ENCODE measurements at places on chromosomes 16 and 17.
A peak's percentile ranks its signal among the peaks of the same experiment; 100 is the strongest.

- peak; percentile 29 for DNase-seq
Measured at GRCh38 chr17:27756467-27757371, 43.6 kb downstream of the NOS2 start.

GRCh38 chr17:14303343-14304221, 2.7 kb downstream of the HS3ST3B1 start:
- no peak for DNase-seq

DNA sequence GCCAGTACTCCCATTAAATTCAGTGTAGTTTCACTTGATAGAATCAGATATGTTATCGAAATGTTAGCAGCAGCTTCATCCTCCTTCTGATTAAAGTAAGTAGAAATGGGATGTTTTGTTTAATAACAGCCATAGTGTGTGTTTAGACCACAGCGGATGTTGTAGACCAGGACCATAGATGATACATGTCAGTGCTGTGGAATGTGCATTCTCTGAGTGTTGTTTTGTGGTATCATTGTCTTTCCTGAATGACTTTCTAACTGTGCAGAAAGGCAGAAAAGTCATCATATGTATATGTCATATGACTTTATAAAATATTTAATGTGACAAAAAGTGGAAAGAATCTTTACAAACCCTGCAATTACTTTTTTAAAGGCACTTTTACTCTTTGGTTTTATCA, 55.6 kb downstream of the CYLD start:
- no peak for DNase-seq

GRCh38 chr16:8572919-8573724, 17.2 kb downstream of the TMEM114 start:
- DNase-seq = no peak

- DNase-seq = no peak
Measured at GRCh38 chr16:50808929-50809538, 67.1 kb downstream of the CYLD start.

DNA sequence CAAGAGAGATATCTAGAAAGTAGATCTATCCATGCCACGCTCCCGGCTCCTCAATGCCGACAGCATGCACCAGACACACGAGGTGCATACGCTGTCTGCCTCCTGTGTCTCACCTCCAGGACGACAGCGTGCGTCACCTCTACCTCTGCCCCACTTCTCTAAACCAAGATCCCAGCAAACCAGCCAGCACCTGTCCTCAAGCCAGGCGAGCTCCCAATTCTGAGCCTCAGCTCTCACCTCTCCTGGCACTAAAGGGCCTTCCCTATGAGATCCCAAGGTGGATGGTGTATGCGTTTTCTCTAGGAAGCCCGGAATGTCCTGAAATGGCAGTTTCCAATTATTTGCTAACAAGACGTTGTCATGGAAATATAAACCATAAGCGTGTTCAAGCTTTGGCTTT, 36.2 kb upstream of the RCVRN start:
- no peak for DNase-seq

DNA sequence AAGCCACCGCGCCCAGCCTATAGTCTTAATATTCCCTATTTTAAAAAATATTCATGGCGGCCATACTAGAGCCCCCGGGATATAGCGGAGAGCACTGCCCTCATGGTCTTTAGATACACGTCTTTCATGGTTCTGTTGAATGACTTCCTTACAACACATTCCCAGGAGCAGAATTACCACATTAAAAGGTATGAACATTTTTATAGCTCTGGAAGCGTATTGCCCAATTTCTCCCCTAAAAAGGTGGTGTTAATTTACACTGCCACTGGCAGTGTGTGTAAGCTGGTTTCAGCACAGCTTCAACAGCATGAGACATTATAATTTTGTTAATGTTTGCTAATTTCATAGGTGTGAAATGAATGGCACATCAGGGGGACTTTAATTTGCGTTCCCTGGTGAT, 19.0 kb downstream of the C17orf100 start:
- DNase-seq = no peak

DNA sequence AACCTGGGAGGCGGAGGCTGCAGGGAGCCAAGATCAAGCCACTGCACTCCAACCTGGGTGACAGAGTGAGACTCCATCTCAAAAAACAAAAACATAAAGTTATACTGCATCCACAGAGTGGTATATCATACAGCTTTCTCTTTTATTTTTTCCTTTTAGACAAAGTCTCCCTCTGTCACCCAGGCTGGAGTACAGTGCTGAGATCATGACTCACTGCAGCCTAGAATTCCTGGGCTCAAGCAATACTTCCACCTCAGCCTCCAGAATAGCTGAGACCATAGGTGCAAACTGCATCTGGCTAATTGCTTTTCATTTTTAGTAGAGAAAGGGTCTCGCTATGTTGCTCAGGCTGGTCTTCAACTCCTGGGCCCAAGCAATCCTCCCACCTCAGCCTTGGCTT, 10.0 kb upstream of the COPRS start:
- no peak for DNase-seq

- DNase-seq = no peak
Measured at GRCh38 chr17:29252101-29252791, 5.6 kb downstream of the CRYBA1 start.

DNA sequence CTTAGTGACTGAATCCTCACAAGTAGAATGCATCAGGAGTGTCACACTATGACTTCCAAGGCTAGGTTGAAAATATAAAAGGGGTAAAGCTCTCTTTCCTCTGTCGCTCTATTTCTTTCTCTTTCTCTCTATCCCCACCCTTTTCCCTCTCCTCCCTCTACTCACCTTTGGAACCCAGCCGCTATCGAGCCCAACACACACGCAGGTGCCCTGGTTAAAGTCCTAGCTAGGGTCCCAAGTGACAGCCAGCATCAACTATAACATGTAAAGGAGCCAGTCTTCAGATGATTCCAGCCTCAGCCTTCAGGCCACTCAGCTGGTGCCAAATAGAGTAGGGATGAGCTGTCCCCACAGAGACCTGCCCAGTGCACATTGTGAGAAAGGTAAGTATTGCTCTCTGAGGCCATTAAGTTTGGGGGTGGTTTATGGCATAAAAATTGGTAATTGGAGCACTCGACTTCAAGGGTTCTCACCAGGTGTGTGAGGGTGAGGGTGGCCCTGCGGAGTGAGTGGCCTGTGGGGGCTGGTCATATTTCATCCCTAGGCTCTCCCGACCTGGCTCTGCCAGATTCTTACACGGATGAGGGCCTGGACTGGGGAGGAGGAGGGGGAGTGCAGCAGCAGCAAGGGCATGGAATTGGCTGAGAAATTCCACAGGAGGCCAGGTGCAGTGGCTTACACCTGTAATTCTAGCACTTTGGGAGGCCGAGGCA, 14.9 kb upstream of the C16orf54 start:
- DNase-seq = no peak

DNA sequence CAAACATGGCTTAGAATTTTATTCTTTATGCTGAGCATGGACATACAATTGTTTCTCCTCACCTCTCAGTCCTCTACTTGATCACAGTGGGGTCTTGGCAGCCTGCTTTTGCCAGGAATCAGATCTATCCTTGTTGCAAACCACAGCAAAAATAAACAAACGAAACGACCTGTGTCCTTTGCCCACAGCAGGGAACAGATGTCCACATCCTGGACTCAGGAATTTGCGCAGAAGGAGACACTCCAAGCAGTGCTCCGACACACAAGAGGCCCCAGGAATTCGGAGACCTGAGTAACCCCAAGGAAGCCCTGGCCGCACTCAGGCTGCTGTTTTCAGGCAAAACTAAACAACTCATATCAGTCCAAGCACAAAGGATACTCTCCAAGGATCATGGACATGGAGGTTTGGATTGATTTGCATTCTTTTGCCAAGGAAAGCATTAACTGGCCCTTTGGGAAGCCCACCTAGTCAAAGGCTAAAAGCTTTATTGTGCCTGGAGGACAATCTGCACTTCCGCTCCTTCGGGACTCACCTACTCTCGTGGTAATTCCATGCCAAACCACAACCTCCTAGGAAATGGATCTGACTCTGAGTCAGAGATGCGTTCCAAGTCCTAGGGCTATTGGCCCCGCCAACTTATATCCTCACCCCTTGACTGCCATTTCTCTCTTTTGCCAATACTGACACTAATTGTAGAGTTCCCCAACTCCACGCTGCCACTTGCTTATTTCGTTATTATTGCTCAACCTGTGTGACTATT, 271.1 kb upstream of the CDH11 start:
- no peak for DNase-seq

DNA sequence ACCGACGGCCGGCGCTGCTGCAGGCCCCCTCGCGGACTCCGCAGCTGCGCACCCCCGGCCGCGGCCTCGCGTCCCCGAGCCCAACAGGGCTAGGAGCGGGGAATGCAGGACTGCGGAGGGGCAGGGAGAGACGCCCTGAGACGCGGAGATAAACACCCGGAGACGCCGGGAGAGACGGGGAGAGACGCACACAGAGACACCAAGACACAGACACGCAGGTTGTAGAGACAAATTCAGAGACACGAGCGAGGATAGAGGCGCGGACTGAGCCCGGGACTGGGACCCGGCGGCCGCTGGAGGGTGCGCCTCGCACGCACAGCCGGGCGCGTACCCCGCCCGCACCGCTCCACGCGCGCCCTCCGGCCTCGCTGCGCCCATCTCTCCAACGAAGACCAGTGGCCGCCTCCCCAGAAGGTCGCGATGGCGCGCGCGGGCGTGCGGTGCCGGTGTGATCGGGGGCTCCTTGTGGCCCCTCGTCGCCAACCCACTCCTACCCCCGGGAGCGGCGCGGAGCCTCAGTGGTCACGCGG, 902 bp downstream of the STAC2 start:
- DNase-seq = no peak

DNA sequence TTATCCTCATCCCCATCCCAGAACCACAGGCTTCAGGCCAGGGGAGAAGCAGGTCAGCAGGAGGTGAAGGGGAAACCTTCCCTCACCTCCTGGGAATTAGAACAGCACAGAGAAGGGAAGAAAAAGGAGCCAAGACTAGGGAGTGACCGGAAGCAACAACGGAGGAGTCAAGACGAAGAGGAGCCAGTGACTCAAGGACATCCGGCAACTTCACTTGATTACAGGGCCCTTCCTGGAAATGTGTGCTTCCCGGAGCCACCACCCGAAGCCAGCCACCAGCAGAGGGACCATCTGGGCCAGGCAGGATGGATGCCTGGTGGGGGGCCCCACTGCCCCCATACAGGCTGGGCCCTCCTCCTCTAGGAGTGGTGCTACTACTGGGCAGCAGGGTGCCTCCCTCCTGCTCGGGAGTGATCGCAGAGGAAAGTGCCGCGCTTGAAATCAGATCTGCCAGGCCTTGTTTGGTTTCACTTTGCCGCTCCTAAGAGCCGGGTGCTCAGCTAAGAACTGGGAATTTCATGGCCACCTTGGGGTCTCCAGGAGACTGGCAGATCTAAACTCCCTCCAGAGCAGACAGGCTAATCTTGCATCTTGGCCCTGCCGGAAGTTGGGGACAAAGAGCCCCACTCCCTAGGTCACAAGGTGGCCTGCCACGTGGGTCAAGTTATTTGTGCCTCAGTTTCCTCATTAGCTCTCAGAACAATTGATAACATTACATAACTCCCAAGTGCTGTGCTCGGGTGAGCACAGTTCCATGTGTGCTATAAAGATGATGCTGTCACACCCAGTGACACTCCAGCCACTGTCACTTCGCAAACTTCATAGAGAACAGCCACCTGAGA, 6.6 kb downstream of the CDC42EP4 start:
- no peak for DNase-seq

DNA sequence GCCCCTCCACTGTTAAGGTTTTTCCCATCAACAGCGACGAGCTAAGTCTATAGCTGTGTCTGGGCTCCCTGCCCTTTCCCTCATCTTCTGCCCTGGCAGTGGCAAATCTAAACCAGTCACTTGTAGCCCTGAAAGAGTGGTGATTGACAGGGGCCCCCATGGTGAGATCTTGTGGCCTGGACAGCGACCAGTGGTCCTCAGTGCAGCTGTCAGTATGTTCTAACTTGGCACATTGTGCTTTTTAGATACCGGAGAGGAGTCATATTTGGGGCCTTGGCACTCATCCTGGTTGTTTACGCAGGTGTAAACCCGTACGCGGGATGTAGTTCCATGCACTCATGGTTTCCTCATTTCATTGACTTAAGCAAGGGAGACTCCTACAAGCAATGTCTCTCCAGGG, 57.5 kb upstream of the ARHGAP44 start:
- DNase-seq = no peak

- DNase-seq = no peak
Measured at GRCh38 chr17:47992216-47992615, 21.3 kb downstream of the CDK5RAP3 start.

GRCh38 chr17:72307836-72308235, 187.0 kb downstream of the SOX9 start:
- no peak for DNase-seq

- DNase-seq = no peak
Measured at GRCh38 chr17:80836971-80837481, 154.6 kb upstream of the CHMP6 start.

DNA sequence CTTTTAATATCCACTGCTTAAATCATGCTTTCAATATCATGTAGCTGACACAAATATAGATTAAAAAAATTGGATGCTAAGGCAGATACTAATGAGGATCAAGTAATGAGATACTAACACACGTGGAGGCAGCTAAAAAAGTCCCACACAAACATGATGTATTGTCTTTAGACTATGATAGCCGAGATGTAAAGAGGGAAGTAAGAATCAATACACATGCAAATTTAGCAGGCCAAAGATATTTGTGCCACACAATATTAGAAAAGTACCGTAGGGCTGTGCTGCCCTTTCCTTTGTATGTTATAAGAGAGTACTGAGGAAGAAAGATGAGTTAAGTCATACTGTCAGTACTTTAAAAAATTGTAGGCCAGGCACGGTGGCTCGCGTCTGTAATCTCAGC, 51.4 kb upstream of the STAC2 start:
- DNase-seq = no peak

GRCh38 chr17:64504769-64505339, 1.2 kb downstream of the DDX5 start:
- DNase-seq = no peak

DNA sequence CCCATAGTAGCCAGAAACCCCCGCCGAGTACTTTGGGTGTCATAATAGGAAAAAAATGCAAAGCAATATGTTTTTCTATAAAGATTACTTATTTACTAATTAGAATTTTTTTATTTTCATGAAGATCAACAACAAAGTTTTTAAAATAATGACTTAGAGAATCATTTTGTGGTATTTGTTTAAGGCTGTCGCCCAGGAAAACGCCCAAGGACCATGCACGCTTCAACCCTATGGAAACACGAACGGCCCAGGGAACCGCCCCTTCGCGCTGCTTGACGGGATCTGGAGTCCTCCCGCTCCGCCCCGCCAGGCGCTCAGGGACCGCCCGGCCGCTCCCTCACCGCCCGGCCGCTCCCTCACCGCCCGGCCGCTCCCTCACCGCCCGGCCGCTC, 408 bp upstream of the KPNA2 start:
- DNase-seq = peak; percentile 98

All from midbrain (tissue), 1 donor.